Germinal center (tissue), 1 donor: ENCODE measurements at places on chromosomes 3 and 15.

GRCh38 chr3:162428192-162428591 is 931.6 kb downstream of the OTOL1 start:
- no peak for DNase-seq

GRCh38 chr3:9401986-9402385 is 4.6 kb downstream of the SETD5 start:
- DNase-seq: no peak

GRCh38 chr15:32041294-32041693 is 11.0 kb downstream of the CHRNA7 start:
- DNase-seq: no peak

- DNase-seq: no peak
Measured at GRCh38 chr15:73046073-73046472, 6.2 kb upstream of the NEO1 start.
